ENCODE measurements at places on chromosomes 3 and 15. TPM values are rescaled to one million over a fixed set of nuclear protein-coding genes. Genes with fewer than 3 reads are reported as not detected.

MYRIP gene
- 36.1 TPM for total RNA-seq

INKA1 gene
- 5.7 TPM for total RNA-seq

GRCh38 chr3:54819946-54820345 lies 107.9 kb downstream of the LRTM1 start:
- no peak for DNase-seq

DNA sequence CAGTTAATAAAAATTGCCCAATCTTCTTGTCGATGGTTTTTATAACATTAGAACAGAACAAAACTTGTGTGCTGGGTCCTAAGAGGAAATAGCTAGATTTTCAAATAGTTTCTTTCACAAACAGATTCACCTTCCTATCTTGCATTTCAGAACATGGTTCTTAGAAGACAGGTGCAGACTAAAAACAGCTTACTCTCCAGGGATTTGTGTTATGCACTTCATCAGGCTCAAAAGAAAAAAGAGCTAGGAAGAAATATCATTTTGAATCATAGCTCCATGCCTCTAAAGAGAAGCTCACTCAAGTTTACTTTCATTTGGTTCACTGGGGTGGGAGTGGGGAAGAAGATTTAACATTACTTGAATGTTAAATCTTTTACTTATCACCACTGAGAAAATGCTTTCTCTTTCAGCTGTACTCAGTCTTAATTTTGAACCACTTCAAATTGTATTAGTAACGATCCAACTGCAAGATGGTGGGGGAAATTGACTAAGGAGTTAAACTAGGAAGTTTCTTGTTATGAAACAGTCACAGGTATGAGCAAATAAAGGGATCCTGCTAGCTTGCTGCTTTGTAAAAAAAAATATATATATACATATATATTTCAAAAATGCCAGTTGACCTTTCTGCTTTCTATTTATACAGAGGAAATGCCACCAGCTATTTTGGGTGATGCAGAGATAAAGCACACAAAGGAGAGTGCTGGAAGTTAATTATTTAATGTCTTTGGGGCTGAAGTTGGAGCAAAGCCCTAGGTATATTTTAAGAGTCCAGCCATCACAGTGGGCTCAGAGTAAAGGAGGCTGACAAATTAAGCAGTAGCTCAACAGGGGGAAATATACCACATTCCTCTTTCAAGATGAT lies 28.3 kb upstream of the NUDT16 start:
- no peak for DNase-seq

DNA sequence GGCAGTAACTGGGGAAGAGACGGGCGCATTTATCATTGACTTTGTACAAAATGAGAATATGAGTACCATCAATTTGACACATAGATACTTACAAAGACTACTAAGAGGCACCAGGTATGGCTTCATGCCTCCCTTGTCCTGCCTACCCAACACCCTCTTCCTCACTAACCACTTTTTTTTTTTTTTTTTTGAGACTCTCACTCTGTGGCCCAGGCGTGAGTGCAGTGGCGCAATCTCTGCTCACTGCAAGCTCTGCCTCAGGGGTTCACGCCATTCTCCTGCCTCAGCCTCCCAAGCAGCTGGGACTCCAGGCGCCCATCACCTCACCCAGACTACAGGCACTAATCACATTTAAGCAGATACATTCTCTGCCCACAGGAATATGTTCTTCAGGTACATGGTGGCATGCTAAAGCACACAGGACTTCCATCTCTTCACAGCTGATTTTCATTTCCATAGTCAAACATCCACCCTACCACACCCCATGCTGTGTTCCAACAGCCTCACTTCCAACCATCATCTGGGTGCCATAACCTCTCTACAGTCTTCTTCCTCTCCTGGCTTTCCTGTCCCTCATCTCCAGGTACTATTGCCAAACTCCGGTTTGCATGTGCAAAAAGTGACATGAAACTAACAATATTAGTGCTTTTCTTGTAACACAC lies 41.7 kb downstream of the RAB27A start:
- no peak for DNase-seq

DNA sequence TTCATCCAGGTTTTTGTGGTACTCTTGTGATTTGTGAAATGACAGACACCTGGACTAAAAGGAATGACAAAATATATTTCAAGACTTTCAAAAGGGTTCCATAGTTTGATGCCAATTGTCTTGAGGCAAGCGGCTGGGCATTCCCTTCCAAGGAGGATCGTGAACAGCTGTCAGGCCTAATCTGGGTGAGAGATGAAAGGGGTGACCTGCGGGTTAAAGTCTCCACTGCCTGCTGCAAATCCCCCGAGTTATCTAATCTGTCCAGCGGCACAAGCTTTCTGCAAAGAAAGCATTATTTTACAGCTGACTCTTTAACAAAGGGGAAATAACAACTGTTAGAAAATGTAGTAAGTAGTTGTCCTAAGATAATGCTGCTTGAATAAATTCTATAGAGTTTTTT lies 128.7 kb upstream of the MB21D2 start:
- no peak for DNase-seq

DNA sequence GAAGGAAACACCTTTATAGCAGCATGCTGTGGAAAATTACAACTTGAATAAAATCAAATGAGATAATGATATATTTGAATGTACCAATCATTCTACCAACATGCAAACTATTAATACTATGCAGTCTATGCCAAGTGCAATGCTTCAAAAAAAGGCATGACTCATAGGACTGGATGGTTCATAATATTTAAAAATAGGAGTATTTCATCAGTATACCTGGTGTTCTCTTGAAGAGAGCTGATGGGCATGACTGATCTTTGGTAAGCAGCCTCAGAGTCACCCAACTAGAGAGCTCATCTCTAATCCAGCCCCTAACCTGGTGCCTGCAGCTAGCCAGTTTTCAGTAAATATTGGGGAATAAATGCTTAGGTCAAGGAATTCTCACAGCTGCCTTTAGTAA lies 434.7 kb upstream of the ARRDC4 start:
- DNase-seq: no peak

DNA sequence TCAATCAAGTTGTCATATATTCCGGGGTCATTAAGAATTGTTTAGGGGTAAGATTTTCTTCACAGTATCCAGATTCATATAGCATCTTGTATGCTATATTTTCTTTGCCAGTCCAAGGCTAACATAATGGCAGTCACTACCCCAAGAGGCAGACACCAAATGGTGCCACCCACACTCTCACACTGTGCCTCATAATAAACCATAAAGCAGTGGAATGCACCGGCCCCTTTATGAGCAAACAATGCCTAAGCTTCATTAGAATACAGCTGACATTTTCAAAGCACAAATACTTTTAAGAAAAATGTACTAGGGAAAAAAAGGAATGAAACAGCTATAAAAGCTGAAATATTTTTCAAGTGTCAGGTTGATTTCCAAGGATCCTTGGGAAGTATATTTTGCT lies 121.6 kb downstream of the TFDP2 start:
- DNase-seq: peak; percentile 71

C3orf20 gene
- not detected for total RNA-seq

- no peak for DNase-seq
Measured at GRCh38 chr15:70447521-70447920, 315.8 kb downstream of the UACA start.

GRCh38 chr15:78103406-78104118 lies 11.2 kb downstream of the SH2D7 start:
- DNase-seq: no peak

- no peak for DNase-seq
Measured at GRCh38 chr15:99925661-99926461, 192.6 kb upstream of the LYSMD4 start.

DNA sequence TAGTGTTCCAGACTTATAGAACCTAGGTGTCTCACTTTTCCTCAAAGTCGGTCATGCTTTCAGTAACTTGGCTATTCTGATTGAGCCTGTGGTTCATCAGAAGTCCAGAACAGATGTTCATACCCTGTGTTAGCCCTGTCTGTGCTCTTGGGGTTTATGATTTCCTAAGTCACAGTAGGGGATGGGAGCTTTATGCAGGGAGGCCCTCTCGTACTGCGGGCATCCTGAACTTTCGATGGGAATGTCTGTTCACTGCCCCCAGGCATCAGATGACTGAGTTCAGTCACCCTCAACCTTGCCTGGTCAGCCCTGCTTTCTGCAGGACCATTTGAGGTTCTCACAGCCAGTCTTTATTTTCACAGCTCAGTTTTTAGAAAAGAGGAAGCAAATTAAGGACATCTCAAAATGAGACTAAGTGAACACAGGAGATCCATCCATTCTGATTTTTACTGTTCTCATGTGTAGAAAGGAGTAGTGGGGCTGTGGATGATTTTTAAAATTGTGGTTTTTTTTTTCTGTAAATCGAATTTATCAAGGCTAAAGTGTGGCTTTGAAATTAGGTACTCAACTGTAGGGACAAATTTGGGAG lies 71.3 kb downstream of the CMTM8 start:
- DNase-seq: no peak

GRCh38 chr3:73657186-73657585 lies 32.4 kb upstream of the PDZRN3 start:
- no peak for DNase-seq

- DNase-seq: no peak
Measured at GRCh38 chr15:88241060-88241459, 15.5 kb downstream of the NTRK3 start.

GRCh38 chr15:57198654-57199291 lies 177.5 kb upstream of the CGNL1 start:
- DNase-seq: no peak

DNA sequence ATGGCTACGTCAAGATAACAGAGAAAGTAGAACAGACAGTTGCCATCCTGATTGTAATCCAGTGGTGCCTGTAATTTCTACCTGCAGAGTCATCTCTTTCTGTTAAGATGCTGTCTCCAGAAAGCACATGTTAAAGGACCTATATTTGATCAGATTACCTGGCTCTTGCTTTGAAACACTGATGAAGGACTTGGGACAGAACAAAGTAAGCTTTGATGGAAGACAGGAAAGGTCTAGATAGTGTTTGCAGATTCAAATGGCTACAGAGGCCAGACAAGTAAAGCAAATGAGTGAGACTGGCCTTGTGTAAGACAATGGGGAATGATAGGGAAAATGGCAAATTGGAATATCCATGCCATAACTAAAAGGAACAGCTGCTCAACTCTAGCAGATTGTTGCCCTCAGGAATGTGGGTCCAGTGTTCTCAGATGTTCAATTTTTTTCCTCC lies 1.8 kb upstream of the GSK3B start:
- no peak for DNase-seq

GRCh38 chr3:169400874-169401273 lies 262.6 kb downstream of the MECOM start:
- DNase-seq: no peak

GP5 gene
- not detected for total RNA-seq

GRCh38 chr3:174397848-174398247 lies 461.3 kb upstream of the NAALADL2 start:
- no peak for DNase-seq

PEX11A gene
- total RNA-seq: not detected

DNA sequence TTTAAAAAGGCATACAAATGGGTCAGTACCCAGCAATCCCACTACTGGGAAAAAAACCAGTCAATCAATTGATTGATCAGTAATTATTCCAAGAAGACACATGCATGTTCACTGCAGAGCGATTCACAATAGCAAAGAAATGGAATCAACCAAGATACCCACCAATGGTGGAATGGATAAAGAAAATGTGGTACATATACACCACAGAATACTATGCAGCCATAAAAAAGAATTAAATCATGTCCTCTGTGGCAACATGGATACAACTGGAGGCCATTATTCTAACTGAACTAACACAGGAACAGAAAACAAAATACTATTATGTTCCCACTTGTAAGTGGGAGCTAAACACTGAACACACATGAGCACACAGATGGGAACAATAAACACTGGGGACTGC lies 103.1 kb downstream of the DLG1 start:
- DNase-seq: no peak

- no peak for DNase-seq
Measured at GRCh38 chr3:71505767-71506350, 77.7 kb downstream of the FOXP1 start.

ECE2 gene
- total RNA-seq: 0.15 TPM

DNA sequence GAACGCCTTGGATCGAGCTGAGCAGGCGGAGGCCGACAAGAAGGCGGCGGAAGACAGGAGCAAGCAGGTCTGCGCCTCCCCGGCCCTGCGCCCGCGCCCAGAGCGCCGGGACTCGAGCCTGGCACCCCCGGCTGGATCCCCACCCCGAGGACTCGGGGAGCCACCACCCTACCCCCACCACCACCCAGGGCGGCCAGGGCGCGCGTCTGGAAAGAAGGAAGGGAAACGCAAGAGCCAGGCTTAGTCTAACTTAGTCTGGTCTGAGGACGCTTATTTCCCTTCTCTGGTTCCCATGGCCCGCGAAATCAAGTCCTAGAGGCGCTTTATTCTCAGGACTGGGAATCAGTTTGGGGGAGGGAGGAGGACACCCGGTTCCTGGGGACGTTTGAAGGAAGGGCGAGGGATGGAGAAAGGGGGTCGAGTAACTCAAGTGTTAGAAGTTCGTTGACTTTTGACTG lies 359 bp downstream of the TPM1 start:
- DNase-seq: no peak

CASR gene
- not detected for total RNA-seq

IL12A gene
- 0.83 TPM for total RNA-seq

BOC gene
- 0.47 TPM for total RNA-seq

FBXL2 gene
- total RNA-seq: not detected

GRCh38 chr3:161293381-161293780 lies 72.3 kb downstream of the NMD3 start:
- no peak for DNase-seq

DNA sequence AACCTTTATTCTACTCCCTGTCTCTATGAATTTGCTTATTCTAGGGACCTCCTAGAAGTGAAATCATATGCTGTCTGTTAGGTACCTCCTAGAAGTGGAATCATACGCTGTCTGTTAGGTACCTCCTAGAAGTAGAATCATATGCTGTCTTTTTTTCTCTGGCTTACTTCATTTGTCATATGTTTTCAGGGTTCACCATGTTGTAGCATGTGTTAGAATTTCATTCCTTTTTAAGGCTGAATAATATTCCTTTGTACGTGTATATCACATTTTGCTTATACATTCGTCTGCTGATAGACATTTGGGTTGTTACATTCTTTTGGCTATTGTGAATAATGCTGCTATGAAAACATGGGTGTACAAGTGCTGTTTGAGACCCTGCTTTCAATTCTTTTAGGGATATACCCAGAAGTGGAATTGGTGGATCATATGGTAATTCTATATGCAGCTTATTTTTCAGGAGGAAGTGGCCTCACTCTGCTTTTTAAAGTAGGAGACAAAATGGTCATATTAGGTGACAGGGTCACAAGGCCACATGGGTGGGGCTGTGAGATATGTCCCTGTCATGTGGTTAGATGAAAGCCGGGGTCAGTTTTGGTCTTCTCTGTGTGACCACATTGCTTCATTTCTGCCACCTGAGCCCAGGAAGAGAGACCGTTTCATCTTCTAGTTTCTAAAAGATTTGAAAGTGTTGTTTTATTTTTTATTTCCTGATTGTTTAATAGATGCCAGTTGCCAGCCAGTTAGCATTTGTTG lies 76.7 kb downstream of the FLNB start:
- DNase-seq: no peak

DNA sequence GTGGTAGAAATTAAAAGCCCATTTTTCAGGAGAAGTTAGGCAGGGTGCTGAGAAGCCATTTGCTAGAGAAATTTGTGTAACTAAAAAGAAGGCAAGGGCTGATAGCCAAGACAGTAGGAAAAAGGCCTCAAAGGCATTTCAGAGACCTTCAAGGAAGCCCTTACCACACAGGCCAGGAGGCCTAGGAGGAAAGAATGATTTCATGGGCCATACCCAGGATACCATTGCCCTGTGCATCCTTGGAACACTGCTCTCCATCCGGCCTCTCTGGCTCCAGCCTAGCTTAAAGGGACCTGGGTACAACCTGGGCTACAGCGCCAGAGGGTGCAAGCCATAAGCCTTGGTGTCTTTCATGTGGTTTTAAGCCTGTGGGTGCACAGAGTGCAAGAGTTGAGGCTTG lies 193.6 kb upstream of the GRM7 start:
- no peak for DNase-seq

- DNase-seq: no peak
Measured at GRCh38 chr3:185082149-185082548, 70.7 kb downstream of the C3orf70 start.

Measured in Karpas-422 (cell line).